ENCODE measurements at places on chromosomes 2 and 18.

- no peak for DNase-seq
Measured at GRCh38 chr18:50662177-50662576, 102.3 kb downstream of the MAPK4 start.

DNA sequence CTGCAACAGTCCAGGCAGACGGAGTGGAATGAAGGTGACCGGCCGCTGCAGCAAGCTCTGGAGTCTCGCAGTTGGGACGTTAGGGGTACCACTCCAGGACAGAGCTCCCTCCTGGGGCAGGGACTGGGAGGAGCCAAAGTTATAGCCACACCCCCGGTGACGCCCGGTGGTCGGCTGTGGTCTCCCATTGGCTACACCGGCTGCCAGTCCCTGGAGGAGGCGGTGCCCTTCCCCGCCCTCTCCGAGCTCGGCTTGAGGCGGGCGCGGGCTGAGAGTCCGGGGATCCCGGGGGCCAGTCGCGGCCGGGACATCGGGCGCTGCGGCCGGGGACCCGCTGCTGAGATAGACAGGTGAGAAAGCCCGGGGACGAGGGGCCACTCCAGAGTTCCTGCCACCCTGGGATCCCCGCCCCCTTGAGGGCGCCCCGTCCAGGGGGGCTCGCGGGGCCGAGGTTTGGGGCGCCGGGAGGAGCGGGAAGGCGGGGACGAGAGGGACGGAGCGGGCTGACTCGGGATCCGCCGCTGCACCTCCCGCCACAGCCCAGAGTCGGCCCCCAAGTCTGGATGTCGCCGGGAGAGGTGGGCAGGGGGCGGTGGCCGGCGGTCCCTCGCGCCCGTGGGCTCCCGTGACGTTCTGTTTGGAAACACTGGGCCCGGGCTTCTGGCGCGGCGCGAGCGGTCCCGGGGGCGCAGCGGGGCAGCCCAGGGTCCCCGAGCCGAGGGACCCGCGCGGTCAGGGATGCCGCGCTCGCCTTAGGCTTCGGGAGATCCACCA, at the start of gene PLEKHH2:
PLEKHH2 (plus strand) TSS at position 231 of the 774 bp plus-strand sequence. CDS start 7,414 bp downstream, outside the sequence.
- peak; percentile 85 for DNase-seq

- no peak for DNase-seq
Measured at GRCh38 chr2:126787289-126787688, 111.4 kb upstream of the TEX51 start.

- no peak for DNase-seq
Measured at GRCh38 chr2:100814453-100814852, 5.5 kb upstream of the NPAS2 start.

DNA sequence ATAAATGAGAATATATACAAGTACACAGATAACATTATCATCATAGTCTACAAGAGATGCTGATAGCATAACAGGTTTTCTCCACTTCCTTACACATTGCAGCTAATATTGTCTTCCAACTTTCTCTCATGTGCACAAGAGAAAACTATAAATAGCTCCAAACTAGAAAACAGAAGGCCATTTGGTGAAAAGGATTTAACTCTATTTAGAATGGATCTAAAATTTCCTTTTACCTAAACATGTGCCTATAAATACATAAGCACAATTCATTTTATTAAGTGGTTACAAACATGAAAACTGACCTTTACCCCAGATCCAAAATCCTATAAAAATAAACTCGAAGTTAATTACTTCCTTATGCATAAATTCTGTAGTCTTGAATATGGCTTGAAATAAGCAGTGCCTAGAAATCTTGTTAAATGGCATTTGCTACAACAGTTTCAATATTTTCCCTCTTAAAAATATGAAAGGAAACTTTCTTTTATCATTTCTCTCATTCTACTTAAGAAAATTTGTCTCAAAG, 41.6 kb downstream of the SLC25A12 start:
- no peak for DNase-seq

- no peak for DNase-seq
Measured at GRCh38 chr18:66438711-66439536, 165.0 kb downstream of the CDH19 start.

GRCh38 chr2:169478339-169478738, 955 bp upstream of the BBS5 start:
- DNase-seq, result no peak

DNA sequence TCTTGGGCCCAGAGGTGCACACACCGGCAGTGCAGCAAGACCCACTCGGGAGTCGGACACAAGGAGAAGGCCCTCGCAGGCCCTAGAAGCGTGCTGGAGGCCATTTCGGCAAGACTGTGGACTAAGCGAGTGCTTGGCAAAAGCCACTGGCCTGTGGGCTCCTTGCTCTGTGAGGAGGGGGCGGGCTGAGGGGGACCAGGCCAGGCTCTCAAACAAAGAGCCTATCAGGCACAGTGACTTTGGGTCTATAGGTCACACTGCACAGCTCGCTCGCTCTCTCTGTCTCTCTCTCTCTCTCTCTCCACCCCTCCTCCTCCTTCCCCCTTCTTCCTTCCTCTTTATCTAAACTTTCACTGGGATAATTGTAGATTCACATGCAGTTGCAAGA, 23.6 kb upstream of the ZCCHC2 start:
- DNase-seq, result no peak

DNA sequence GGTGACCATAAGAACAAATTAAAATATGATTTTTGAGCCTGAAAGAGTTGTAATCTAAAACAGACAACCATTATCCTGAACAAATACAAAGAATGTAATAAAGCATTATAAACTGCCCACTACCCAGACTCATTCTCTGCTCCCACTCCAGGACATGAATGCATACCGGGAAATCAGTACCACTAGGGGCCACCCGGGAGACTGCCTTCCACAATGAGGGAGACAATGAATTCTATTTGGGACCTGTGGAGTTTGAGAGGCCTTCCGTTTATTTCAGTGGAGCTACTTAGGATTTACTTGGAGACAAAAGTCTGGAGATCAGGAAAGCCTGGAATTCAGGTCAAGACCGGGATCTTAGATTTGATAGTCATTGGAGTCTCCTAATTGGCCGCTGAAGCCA, 50.0 kb downstream of the NAB1 start:
- no peak for DNase-seq

- DNase-seq, result peak; percentile 70
Measured at GRCh38 chr2:12728221-12728777, 11.6 kb downstream of the TRIB2 start.

- DNase-seq, result no peak
Measured at GRCh38 chr2:33090553-33091134, 143.9 kb downstream of the LTBP1 start.

DNA sequence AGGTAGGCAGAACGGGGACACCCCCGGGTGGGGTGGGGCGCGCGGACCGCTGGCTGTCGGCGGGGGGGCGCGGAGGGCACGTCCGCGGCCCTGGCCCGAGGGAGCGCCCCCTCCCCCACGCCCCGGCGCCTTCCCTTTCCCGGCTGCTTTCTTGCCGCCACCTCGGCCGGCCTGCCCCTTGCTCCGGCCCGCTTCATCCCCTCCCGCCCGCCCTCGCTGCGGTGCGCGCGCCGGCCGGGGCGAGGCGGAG, 443 bp downstream of the VAPA start:
- no peak for DNase-seq

- DNase-seq, result peak; percentile 13
Measured at GRCh38 chr2:15588329-15588919, 3.2 kb upstream of the DDX1 start.

GRCh38 chr2:28082131-28082530, 191.6 kb downstream of the BABAM2 start:
- no peak for DNase-seq

DNA sequence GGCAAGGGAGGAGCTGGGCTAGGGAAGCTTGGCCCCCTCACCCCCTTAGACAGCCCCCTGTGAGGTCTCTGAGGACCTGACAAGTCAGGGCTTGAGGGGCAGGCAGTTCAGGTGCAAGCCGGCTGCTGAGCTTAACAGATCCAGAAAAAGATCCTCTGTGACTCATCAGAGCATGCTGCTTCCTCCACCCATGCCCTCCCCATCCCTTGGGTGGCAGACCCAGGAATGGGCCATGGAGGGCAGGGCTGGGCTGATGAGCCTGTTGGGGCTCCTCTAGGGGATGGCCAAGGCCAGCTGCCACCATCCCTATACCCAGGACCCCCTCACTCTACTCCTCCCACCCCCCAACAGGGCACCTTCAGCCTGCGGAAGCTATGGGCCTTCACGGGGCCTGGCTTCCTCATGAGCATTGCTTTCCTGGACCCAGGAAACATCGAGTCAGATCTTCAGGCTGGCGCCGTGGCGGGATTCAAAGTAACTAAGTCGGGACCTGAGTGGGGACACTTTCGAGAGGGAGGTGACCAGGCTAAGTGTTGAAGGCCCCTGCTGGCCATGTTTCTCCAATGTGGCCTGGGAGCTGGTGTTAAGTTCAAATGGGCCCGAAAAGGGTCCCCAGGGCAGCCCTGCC, 1.9 kb downstream of the SLC11A1 start:
- DNase-seq, result no peak

DNA sequence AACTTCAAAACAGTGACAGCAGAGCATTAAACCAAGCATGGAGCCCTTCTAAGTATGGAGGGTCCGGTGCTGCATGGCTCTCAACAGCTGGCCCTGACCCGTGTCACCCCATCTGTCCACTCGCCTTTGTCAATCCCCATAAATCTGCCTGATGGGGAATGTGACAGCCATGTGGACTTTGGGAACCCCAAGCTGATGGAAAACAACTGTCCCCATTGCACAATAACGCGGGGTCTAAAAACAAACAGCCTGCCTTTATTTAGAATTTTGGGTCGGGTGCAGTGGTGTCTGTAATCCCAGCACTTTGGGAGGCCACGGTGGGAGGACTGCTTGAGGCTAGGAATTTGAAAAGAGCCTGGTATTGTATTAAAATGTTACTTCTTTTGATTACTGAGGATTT, 17.1 kb upstream of the THADA start:
- DNase-seq, result no peak

- DNase-seq, result peak; percentile 2
Measured at GRCh38 chr2:97911206-97911921, 84.4 kb downstream of the TMEM131 start.

- no peak for DNase-seq
Measured at GRCh38 chr2:32189011-32189410, 23.3 kb downstream of the SLC30A6 start.

DNA sequence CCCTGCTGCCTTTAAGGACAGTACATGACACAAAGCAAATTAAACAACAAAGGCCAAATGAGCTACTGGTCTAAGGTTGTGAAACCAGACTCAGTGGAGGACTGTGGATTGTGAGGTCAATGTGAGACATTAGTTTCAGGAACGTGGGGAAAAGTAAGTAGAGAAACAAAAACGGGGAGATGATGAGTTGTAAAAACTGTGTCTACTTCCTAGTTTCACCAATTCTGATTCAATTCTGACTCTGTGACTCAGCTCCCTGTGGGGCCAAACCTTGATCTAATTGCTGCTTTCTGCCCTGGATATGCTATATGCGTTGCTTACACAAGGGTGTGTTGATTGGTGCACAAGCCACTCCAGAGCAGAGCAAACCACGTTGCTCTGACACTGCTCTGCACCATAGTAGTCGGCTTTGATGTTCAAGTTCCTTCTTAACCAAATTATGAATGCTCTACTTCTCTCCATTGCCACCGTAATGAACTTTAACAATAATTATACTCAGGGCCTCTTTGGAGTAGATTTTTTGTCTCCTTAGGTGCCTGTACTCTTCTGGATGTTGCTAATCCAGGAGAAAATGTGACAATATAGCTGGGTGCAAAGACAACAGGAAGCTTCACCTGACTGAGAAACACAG, 1640.1 kb upstream of the CELF4 start:
- no peak for DNase-seq

DNA sequence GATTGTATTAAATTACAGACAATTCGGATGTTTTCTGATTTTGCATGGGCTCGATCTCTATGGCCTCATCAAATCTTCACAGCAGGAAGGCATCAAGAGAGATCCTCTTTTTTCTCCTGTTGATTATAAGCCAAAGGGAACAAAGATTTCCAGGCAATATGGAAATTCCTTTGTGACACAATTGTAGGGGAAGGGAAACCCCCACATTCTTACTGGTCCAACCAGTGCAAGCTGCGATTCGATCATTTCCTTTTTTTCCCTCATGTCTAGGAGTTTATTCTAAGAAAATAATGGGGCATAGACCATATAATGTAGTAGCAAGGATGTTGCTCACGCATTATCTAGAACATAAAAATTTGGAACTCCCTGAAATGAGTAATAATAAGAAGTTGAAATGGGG, 87.7 kb downstream of the LYPD6 start:
- no peak for DNase-seq

DNA sequence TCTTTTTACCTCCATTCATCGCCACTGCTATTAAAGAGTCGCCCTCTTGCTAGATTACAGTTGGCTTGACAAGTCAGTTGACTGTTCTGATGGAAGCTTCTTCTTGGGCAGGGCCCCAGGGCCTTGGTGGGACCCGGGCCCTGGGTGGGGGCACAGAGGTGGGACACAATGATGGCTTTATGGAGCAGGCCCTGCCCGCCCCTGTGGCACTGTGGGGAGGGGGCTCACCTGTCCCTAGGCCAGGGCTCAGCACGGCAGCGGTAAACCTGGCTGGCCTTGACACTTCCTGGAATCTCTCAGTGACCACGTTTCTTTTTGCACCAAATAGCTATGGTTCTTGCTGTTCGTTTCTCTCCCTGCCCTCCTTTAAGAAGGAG, 4.9 kb upstream of the HS6ST1 start:
- no peak for DNase-seq

DNA sequence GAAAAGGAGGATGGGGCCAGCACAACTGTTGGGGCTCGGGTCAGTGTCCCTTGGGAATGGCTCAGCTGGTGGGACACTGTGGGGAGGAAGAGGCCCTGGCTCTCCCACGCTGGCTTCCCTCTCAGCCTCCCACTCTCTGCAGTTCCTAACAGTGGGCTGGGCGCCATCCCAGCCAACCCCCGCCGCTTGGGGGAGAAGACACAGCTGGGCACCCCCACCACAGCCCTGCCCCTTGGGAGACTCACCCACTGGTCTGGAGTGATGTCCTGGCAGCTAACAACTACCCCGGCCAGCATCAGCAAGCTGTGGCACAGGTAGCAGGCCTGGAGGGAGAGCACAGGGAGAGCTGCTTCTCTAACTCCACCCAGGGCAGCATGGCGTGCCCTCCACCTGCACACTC, 8.3 kb upstream of the SEMA4C start:
- DNase-seq, result no peak

DNA sequence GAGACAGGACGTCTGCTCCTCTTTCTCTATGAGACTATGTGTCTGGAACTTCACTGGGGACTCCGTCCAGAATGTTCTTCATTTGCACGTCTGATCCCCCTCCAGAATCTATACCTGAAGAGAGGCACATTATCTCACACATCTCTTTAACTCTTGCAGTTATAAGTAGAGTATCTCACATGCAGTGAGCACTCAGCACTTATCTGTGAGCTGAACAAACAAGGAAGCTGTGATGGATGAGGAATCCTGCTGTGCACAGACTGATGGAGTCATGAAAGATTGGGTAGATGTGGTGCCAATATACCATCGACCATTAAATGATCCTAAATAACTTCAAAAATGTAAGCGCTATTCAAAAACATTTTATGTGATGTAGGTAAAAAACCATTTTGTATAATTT, 888.3 kb upstream of the CELF4 start:
- DNase-seq, result no peak

- DNase-seq, result no peak
Measured at GRCh38 chr18:40687399-40687798, 1267.6 kb upstream of the PIK3C3 start.
